ENCODE measurements at places on chromosomes 7 and 10. TPM values are rescaled to one million over a fixed set of nuclear protein-coding genes. Genes with fewer than 3 reads are reported as not detected.

SLC18A3 gene
- total RNA-seq = not detected

GRK5 gene
- total RNA-seq = 11.4 TPM

SPRN gene
- total RNA-seq = not detected

PLXNA4 gene
- total RNA-seq = 0.19 TPM

NCF1 gene
- 0.25 TPM for total RNA-seq

ICA1 gene
- 1.3 TPM for total RNA-seq

PTN gene
- total RNA-seq = not detected

SEMA4G gene
- total RNA-seq = 0.71 TPM

ECHDC3 gene
- total RNA-seq = 0.73 TPM

SCART1 gene
- 1.3 TPM for total RNA-seq

CPA1 gene
- not detected for total RNA-seq

TAS2R4 gene
- 1.2 TPM for total RNA-seq

OPALIN gene
- not detected for total RNA-seq

METTL27 gene
- not detected for total RNA-seq

DKK1 gene
- total RNA-seq = not detected

EBF3 gene
- not detected for total RNA-seq

CXCL12 gene
- not detected for total RNA-seq

PAPOLB gene
- not detected for total RNA-seq

NPSR1 gene
- total RNA-seq = not detected

FOXI2 gene
- total RNA-seq = not detected

SPDYE3 gene
- not detected for total RNA-seq

SPDYE6 gene
- not detected for total RNA-seq

BAZ1B gene
- total RNA-seq = 115 TPM

FAM25C gene
- total RNA-seq = not detected

BTBD16 gene
- not detected for total RNA-seq

STEAP1B gene
- 0.23 TPM for total RNA-seq

AKR1C8 gene
- not detected for total RNA-seq

GLI3 gene
- 0.15 TPM for total RNA-seq

DENND2A gene
- not detected for total RNA-seq

WDFY4 gene
- 0.11 TPM for total RNA-seq

DGKI gene
- 1.3 TPM for total RNA-seq

ORAI2 gene
- 56.4 TPM for total RNA-seq

BHLHA15 gene
- total RNA-seq = 0.82 TPM

HOXA10 gene
- 0.19 TPM for total RNA-seq

CDH23 gene
- total RNA-seq = 0.55 TPM

WEE2 gene
- total RNA-seq = not detected

NPTX2 gene
- 0.23 TPM for total RNA-seq

HABP2 gene
- not detected for total RNA-seq

LMBR1 gene
- total RNA-seq = 52.8 TPM

ZNF438 gene
- 2.7 TPM for total RNA-seq

AZGP1 gene
- total RNA-seq = not detected

ARHGAP22 gene
- total RNA-seq = not detected

C10orf95 gene
- total RNA-seq = 0.74 TPM

CCDC3 gene
- total RNA-seq = not detected

TMEM176B gene
- not detected for total RNA-seq

TAC1 gene
- 0.82 TPM for total RNA-seq

HOXA9 gene
- not detected for total RNA-seq

LRRN3 gene
- 101 TPM for total RNA-seq

GALNT17 gene
- not detected for total RNA-seq

PPP1R17 gene
- not detected for total RNA-seq

PTPRN2 gene
- total RNA-seq = 0.44 TPM

EVX1 gene
- total RNA-seq = not detected

PLEKHA8 gene
- 12.4 TPM for total RNA-seq

AS3MT gene
- total RNA-seq = 0.13 TPM

TAS2R5 gene
- 0.84 TPM for total RNA-seq

CAV2 gene
- total RNA-seq = 0.27 TPM

All from activated CD8-positive, alpha-beta memory T cell treated with anti-CD3 and anti-CD28 coated beads for 36 hours (primary cell).